CD4-positive, alpha-beta T cell treated with Interleukin-21 for 1 hour (primary cell): ENCODE measurements at places on chromosomes 4 and X.

- no peak for DNase-seq
Observed at GRCh38 chrX:16903274-16904022, 33.3 kb upstream of the RBBP7 start.

DNA sequence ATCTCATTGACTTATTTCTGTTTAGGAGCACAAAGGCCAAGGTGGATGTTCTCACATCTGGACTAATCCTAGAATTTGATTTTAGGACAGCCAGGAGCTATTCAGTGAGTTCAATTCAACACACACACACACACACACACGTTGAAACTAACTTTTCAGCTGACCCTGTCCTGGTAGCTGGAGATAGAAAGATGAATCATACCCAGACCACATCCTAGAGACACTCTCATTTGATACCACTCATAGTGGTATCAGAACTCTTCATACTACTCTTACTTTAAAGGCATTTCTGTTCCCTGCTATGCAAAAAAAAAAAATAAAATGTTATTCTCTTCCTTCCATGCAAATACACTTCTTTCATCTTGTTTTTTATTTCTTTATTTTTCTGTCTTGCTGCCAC is 36.7 kb downstream of the KLF8 start:
- DNase-seq = no peak

DNA sequence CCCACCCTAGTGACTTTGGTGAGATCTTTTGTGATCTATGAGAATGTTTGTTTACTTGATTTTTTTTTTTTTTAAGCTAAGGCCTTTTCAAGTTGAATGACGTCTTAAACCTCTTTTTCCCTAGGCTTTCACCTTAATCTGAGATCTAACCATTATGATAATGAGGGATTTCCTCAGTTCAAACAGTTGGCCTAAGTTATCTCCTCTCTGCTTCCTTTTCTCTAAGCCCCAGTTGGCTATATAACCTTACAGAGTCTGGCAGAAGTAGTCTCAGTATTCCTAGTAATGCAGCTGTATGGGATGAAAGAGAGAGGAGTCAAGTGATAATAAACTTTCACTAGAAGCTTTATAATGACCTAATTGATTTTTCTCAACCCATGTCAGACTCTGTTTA is 99.0 kb downstream of the STIM2 start:
- peak; percentile 11 for DNase-seq

- DNase-seq = no peak
Observed at GRCh38 chr4:180280726-180281297, 1962.4 kb upstream of the TENM3 start.

DNA sequence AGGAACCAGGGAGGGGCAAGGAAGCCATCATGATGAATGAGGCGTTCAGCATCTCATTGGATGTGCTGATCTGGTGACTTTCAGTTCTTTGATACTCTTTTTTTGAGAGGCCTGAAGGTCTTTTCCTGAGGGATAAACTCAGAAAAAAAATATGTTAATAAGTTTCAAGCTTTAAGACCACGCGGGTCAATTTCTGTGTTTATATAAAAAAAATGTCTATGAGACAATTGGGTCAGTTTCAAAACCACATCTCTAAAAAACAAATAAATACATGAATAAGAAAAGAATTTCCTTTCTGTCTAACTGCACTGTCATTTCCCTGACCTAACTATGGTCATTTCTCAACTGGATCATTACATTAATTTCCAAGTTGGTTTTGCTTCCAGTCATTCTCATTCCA is 62.6 kb downstream of the TRIML1 start:
- DNase-seq = no peak

GRCh38 chr4:183830438-183830985 is 74.6 kb upstream of the STOX2 start:
- no peak for DNase-seq

DNA sequence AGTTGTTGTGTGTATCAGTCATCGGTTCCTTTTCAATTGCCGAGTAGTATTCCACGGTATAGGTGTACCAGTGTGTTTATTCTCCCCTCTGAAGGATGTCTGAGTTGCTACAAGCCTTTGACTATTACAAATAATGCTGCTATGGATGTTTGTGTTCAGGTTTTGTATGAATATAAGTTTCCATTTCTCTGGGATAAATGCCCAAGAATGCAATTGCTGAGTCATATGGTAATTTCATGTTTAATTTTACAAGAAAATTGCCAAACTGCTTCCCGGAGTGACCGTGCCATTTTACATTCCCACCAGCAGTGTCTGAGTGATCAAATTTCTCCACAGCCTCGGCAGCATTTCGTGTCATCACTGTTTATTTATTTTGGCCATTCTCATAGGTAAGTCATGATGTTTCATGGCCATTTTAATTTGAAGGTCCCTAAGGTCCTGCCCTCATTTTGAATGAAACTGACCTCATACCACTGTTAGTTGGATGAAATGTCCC is 73.9 kb downstream of the IRF2 start:
- no peak for DNase-seq

- no peak for DNase-seq
Observed at GRCh38 chr4:20621476-20621875, 78.8 kb upstream of the PACRGL start.

DNA sequence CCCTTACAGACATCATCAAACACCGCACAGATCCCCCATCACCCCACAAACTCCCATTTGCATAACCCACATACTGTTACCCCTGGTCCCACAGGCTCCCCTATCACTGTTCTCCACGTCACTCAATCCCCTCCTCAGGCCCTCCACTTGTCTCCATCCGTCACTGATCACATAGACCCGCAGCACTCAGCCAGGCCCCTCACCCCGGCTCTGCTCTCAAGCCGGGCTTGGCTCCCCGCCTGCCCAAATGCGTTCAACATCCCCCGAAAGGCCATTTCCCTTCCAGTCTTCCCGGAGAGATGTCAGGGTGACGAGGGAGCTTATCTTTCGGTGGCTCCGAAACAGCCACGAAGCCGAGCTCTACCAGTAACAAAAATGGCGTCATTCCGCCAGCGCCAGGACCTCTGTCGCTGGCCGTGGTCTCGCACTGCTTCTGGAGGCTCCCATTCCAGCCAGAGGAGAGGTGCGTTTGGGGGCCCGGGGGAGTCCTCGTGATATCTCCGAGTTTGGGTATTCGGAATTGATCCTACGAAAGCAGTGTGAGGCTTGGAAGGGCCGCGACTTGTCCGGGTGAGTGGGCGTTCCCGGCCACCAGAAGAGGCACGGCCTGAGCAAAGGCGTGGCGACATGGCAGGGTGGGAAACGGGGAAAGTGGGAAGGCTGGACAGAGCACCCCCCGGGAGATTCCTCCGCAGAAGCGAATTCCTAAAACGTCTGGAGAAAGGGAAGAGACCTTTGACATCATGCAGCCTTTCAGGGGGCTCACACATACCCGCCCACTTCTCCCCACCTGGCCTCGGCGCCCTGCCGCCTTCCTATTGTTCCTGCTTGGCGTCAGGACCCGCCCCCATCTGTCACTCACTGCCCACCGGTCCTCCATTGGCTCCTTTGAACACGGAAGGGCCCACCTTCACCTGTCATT is at the start of gene ZNF630:
Gene ZNF630, minus strand, starts transcription at position 577 of the 922 bp plus-strand sequence. CDS start 4,754 bp downstream, outside the sequence.
- DNase-seq = peak; percentile 71

DNA sequence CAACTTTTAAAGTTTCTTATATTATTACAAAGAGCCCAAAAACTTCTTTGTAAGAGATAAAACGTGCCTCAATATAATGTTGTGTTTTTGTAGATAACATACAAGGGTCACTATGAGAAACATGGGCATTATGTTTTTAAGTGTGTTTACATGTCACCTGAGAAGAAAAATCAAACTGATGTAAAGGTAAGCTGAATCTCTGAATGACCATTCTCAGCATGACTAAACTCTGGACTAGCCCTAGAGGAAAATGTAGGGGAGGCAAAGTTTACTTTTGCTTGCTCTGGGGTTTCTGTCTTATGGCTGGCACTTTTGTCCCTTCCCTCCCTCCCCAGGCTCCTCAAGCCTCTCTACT is 6.8 kb downstream of the MEPE start:
- no peak for DNase-seq

DNA sequence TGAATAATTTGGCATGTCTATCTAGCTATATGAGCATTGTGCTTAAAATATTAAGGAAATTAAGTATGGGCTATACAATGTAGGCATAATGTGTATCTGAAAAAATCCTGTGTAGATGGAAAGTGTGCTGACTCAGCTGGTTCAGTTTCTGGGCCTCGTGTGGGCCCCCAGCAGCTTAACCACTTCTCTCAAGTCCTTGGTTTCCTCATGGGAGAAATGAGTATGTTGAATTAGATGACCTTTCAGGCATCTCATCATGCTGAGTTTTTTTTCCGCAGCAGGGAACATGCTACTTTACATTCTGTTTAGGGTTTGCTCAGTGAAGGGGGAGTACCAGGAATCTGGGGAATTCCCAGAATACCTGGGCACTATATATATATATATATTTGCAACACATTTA is 30.5 kb downstream of the RHOH start:
- peak; percentile 56 for DNase-seq

- no peak for DNase-seq
Observed at GRCh38 chr4:85556283-85556682, 81.3 kb downstream of the ARHGAP24 start.

GRCh38 chr4:176845636-176846035 is 52.9 kb upstream of the VEGFC start:
- DNase-seq = no peak

- DNase-seq = no peak
Observed at GRCh38 chr4:89928838-89929237, 34.2 kb downstream of the MMRN1 start.

DNA sequence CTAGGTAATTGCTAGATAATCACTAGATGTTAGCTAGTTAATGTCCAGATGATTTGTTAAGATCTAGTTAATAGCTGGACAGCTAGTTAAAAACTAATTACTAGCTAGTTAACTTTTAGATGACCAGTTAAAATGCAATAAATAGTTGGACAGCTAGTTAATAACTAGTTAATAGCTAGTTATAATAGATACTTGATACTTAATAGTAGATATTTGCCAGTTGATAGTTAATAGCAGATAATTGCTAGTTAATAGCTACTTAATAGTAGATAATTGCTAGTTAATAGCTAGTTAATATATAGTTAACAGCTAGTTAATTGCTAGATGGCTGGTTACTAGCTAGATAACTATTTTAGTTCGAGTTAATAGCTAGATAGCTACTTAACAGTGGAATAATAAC is 631.4 kb upstream of the CT83 start:
- DNase-seq = no peak

DNA sequence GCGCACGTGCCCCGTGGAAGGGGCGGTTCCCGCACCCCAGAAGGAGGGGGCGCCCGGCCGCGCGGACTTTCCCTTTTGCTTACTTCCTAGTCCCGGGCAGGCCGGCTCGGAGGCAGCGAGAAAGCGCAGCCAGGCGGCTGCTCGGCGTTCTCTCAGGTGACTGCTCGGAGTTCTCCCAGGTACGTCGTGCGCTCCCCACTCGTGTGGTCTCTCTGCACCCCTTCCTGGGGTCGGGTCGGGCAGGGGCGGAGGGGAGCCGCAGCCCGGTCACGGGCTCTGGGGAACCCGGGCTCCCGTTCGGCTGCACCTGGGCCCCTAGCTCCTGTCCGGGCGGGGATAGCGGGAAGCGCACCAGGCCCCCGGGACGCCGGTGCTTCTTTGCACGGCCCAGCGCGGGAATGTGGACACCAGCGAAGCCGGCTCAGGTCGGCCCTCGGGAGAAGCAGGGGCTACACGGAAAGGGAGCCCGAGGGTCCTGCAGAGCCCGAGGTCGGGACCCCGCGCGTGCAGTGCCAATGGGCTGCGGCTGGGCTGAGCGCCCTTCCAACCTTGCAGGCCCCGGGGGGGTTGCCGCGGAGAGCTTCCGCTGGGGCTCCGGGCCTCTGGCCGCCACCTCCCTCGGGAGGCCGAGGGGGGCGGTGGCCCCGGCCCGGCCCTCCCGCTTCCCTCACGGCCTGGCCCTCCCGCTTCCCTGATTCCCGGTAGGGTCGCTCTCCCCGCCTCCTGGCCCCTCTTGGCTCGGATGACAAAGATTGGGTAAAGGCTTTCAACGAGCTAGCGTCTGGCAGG is at the start of gene TLR2:
Gene TLR2, plus strand, starts transcription at position 99 of the 789 bp plus-strand sequence. CDS start 18,628 bp downstream, outside the sequence.
- DNase-seq = peak; percentile 67

DNA sequence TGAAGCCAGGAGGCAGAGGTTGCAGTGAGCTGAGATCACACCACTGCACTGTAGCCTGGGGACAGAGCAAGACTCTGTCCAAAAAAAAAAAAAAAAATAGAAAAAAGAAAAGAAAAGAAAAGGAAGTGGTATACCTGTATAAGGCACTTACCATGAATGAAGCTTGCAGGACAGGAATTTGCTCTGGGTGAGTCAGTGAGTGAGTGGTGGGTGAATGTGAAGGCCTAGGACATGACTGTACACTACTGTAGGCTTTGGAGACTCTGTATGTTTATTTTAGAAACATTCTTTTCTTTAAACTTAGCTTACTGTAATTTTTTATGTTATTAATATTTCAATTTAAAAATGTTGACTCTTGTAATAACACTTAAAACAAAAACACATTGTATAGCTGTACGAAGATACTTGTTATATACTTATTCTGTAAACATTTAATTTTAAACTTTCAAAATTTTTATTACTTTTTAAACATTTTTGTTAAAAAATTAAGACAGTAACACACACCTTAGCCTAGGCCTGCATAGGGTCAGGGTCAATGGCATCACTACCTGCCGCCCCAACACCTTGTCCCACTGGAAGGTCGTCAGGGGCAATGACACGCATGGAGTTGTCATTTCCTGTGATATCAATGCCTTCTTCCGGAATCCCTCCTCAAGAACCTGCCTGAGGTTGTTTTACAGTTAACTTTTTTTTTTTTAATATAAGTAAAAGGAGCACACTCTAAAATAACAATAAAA is 78.7 kb downstream of the CLNK start:
- DNase-seq = no peak
